GM13977 (cell line): ENCODE measurements at places on chromosomes 12 and 14.

- DNase-seq, result no peak
Observed at GRCh38 chr14:71508901-71509300, 423.3 kb upstream of the RGS6 start.

- DNase-seq, result peak; percentile 58
Observed at GRCh38 chr14:59918824-59919569, 947 bp upstream of the LRRC9 start.

DNA sequence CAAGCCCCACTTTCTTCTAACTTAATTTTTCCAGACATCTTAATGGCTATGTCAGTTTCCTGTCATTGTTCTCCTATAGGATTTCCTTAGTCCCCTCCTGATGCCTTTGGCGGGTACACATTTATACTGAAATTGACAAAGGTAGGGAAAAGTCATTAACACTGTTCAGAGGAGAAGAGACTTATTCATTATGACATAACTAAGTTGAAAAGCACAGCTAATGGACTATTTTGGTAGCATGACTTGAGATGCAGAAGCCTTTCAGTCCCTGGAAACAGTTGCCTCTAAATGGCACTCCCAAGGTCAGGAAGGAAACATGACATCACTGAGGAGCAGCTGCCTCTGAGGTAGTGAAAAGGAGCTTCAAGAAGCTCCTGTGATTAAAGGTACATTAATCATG is 317.5 kb upstream of the KITLG start:
- DNase-seq, result no peak

DNA sequence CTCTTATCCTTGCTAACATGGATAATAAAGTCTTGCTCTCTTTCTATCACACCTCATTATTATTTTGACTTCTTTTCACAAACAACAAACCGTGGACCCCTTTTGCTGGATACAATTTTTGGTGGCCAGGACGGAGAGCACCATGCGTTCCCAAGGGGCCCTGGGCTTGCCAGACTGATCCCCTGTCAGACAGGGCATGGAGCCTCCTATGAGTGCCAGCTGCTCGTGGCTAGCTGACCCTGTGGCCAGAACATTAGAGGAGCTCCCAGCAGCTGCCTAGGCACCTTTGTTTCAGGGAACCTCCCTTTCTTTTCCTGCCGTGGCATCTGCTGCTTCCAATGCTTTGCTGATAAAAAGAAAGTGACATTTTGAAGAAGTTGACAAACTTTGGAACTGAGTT is 12.5 kb upstream of the CAND1 start:
- DNase-seq, result no peak

DNA sequence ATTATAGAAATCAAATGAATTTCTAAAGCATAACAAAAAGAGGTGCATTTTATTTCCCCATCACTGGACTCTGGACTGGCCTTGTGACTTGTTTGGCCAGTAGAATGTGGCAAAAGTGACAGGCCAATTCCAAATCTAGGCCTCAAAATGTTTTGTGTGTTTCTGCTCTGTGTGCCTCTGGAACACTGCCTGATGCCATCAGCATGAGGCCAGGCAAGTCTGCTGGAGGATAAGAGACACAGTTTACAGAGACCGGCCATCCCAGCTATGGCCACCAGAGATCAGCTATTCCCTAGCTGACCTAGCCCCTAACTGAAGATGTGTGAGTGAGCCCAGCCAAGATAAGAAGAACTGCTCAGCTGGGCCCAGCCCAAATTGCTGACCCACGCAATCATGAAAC is 32.9 kb downstream of the ASCL1 start:
- DNase-seq, result no peak

- no peak for DNase-seq
Observed at GRCh38 chr14:50025776-50026175, 90.6 kb downstream of the VCPKMT start.

- no peak for DNase-seq
Observed at GRCh38 chr12:31872831-31873604, 86.2 kb upstream of the RESF1 start.

GRCh38 chr14:92635031-92635430 is 113.4 kb downstream of the LGMN start:
- no peak for DNase-seq

DNA sequence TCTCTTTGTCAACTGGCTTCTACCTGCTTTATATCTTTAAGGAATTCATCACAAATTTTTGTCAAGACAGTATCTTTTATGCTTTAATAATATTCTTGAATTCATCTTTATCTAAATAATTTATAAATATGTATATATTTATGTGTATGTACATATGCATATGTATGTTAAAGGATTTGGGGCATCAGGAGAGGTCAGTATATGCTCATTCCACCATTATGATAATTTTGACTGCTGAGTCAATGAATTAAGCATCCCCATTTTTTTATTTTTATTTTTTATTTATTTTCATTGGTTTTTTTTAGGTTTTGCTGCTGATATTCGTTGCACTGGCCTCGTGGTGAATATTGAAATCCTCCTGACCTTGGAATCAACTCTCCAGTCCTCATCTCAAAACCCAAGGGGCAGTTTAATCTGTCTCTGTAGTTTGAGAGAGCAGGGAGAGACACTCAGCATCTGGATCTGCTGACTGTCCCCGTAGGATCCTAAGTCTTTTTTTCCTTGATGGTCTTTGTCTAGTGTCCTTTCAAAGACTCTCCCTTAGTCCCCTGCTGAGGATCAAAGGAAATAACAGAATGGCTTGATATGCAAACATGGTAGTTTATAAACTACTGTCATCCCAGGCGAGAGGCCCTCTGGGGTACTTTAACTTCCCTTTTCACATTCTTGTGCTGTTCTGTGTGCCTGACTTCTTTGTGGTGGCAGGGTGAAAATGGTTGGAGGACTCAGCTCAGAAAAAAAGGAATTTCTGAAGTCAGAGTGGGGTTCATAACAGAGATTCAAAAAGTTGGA is 218.7 kb downstream of the DIO2 start:
- DNase-seq, result no peak

GRCh38 chr12:34363050-34363673 is 340.9 kb downstream of the ALG10 start:
- no peak for DNase-seq

DNA sequence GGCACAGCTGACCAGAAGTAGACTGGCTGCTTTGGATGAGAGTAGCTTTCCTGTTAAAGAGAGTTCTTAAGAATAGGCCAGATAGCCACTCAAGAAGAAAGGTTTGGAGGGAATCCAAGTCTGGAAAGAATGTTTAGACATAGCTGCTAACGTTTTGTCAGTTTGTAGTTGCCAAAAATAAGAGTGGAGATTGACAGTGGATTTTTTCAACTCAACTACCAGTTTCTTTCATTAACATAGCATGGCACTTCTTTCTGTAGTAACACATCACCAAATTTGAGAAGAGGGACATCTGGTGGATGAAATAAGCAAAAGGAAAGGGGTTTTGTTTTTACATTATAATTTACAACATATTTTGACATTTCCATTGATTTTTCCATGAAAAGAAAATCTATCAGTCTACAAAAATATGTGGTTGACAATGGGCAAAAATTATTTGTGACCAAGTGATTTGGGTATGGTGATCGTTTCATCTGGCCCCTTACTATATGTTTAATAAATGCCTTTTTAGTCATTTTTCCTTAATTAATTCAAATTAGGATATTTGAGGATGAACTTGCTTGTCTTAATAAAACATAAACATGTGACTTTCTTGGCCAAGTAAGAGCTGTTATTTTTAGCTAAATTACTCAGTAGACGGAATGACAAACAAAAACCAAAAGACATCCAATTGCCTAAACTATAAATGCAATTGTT is 71.1 kb downstream of the PTPRR start:
- DNase-seq, result peak; percentile 4

DNA sequence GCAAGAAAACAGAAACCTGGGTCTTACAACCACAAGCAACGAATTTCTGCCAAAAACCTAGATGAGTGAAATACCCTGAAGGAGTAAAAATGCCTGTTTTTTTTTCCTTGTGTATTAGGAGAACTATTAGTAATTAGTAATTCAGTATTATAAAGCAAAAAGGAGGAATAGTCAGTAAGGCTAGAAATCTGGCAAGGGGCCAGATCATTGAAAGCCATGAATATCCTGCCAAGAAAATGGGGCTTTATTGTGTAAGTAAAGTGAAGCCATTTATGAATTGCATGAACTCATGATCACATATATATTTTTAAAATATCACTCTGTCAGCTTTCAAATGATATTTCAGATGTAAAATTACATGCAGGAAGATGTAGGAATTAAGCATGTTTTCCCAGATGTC is 57.9 kb downstream of the TXNDC16 start:
- no peak for DNase-seq

DNA sequence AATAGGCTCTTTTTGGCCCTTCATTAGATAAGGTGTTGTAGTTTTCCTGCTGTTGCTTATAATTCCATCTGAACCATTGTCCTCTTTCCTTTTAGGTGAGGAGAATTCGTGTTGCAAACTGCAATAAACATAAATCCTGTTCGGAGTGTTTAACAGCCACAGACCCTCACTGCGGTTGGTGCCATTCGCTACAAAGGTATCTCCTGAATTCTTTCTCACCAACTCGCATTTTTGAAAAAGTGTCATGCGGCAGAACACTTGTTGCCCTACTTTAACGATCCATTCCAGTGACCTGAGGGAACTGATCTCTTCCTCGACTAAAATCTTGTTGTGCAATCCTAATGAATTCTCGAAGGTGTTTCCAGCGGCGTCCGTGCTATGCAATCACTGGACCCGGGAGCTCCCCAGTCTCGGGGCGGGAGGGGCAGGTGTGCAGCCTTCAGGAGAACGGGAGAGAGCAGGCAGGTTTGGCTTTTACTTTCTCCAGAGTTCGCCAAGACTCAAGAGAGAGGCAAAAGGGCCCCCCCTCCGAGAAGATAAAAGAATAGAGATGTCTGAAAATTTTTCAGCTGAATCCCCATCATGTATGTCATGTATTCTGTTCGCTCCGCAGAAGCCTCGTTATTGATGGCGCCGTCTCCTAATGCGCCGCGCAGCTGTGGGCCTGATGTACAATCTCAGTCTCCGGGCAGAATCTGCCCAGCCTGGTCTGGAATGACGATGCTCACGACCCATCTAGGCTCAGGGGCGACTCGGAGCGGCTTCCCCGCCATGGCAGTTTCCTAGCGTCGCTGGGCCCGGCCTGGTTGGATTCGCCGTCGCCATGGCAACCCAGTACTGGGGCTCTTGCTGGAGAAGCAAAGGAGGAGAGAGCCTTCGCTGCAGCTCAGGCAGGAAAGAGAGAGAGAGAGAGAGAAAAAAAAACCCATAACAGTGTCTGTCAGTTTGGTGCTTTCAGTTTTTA is 38.2 kb downstream of the PLXNC1 start:
- no peak for DNase-seq

- DNase-seq, result no peak
Observed at GRCh38 chr14:104442107-104442551, 137.4 kb upstream of the C14orf180 start.

DNA sequence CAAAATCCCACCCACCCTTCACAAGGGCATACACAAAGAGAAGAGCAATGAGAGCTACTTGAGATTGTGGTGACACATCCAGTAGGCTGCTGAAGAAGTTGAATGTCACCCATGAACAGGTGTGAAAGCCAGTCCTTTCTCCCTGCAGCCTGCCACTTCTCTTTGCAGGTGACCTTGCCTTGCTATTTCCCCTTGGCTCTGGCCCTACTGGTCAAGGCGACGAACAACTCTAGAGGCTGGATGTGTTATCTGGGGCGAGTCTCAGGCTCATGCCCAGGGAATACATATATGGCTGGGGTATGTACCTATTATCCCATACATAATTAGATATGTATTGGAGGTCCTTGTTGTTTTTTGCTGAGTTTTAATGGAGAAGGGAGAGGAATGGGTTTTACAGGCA is 70.2 kb upstream of the EGLN3 start:
- DNase-seq, result no peak

GRCh38 chr12:57161491-57161890 is 14.1 kb upstream of the LRP1-AS start:
- no peak for DNase-seq

DNA sequence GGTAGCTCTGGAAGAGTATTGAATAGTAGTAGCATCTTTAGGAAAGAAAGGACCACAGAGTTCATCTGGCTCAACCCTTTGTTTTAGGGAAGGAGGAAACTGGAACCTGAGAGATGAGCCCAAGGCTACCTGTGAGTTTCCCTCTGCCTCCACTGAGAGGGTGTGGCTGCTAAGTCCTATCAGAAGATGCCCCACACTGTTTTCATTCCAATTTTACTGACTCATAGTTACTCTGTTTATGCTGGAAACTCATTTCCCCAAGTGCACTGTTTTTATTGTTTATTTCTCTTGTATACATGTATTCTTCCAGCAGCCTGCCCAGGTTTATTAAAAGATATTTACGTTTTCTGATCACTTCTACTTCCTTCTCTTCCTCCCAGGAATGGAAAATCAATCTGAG is 127.4 kb upstream of the ARHGAP5 start:
- DNase-seq, result no peak

DNA sequence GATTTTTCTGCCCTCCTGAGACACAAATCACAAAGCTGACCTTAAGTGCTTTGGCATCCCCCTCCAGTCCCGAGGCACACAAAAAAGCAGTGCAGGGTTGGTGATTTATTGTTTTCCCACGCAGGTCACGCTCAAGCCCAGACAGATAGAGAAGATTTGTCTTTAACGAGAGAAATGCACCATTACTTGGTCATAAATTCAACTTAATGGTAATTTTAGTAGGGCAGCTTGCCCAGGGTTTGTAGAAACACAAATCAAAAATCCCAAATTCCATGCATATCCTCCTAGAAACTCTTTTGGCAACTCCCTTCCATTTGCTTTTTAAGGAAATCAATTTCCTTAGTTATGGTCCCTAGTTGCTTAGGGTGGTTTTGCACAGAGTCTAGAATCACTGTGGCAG is 132.6 kb downstream of the IGF1 start:
- DNase-seq, result no peak

- DNase-seq, result no peak
Observed at GRCh38 chr14:100664841-100665510, 61.7 kb upstream of the DLK1 start.

GRCh38 chr14:33812601-33813000 is 138.3 kb downstream of the EGLN3 start:
- no peak for DNase-seq

DNA sequence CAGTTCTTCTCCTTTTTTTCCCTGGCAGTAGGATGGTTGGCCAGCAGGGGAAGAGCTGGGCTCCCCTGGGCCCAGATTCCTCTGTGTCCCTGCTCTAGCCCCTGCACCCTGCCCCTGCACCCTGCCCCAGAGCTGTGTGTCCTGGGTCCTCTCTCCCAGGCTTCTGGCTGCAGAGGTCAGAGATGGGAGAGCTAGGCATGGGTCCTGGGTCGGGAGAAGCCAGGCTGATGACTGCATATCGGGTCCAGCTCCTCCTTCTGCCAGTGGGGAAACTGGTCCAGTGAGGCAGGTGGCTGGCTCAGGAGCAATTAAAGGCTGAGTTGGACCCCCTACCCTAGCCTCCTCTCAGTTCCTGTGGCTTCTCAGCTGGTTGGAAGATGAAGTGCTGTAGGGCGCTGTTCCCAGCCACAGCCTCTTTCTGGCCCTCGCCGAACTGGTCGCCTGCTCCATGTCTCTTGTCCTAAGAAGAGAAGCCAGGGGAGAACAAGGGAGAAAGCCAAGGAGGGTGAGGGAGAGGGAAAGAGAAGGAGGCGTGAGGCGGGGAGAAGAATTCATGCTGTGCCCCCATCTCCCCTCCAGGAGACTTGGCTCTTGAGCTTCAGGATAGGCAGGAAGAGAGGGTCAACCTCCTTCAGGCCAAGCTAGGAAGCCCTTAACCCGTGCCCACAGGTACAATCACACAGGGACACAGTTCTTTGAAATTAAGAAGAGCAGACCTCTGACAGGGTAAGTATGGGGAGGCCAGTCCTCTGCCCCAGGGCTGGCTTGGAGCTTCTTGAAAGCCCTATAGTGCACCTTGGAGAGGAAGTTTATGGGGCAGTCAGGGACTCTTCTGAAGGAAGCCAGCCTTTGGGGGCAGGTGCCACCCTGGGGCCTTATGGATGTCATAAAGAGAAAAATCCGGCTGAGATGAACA is 9.5 kb downstream of the VASH1 start:
- no peak for DNase-seq

GRCh38 chr14:94170136-94170535 is 4.0 kb upstream of the PPP4R4 start:
- DNase-seq, result no peak
